ENCODE measurements at places on chromosomes 2 and 18. TPM values are rescaled to one million over a fixed set of nuclear protein-coding genes. Genes with fewer than 3 reads are reported as not detected.

The SRD5A2 gene
- not detected for polyA plus RNA-seq

The DUSP2 gene
- 49.6 TPM for polyA plus RNA-seq

The SCG2 gene
- not detected for polyA plus RNA-seq

The SERPINB2 gene
- polyA plus RNA-seq, result 13.4 TPM
